ENCODE measurements at places on chromosomes 12 and 14. TPM values are rescaled to one million over a fixed set of nuclear protein-coding genes. Genes with fewer than 3 reads are reported as not detected.
A peak's percentile ranks its signal among the peaks of the same experiment; 100 is the strongest.

Gene AMDHD1
- 0.42 TPM for total RNA-seq

Gene CLEC2B
- not detected for total RNA-seq

Gene ESPL1
- total RNA-seq = 43.2 TPM

DNA sequence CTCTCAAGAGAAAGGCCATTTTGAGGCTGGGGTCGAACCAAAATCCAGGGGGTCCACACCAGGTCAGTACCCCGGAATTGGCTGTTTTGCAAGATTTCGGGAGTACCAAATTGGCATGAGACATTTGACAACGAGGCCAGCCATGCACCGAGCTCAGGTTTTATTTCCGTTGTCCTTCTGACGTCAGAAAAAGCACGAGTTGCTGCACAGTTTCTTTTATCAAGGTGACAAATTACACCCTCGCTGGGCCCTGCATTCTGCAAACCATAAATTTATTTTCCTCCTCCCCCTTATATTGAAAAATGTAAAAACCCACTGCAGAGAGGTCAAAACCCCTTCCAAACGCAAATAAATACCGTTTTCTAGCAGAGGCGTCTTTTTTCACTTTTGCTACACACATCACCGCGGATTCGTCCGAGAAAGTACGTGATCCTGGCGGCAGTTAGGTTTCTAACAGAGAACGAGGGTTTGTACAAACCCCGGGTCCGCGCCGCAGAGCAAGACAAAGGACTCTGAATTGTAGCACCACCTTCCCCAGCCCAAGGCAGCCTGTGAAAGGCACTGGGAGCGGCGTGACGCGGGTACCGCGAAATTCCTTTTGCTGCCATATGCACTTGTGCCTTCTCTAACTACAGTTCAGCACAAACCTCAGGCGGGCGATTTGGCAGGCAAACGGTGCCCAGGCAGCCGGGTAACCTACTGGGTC is 1.8 kb downstream of the SLC38A1 start:
- H3K27ac ChIP-seq = no peak overlapping the region
- peak; percentile 72 for DNase-seq
- H3K27me3 ChIP-seq = no peaks in the 10 kb centered on the region
- H3K4me1 ChIP-seq = peaks cover 12% of the 10 kb centered on the region

- H3K27ac ChIP-seq = no peak overlapping the region
- no peak overlapping the region for H3K4me3 ChIP-seq
- H3K27me3 ChIP-seq = no peaks in the 10 kb centered on the region
- no peak for DNase-seq
- peaks cover 2% of the 10 kb centered on the region for H3K4me1 ChIP-seq
- no peaks in the 10 kb centered on the region for H3K36me3 ChIP-seq
Observed at GRCh38 chr12:84607170-84607819, 305.3 kb downstream of the SLC6A15 start.

GRCh38 chr14:48243900-48244299 is 568.5 kb upstream of the MDGA2 start:
- DNase-seq = no peak
- H3K27ac ChIP-seq = no peak overlapping the region
- H3K4me3 ChIP-seq = no peak overlapping the region
- peaks cover 22% of the 10 kb centered on the region for H3K36me3 ChIP-seq
- no peaks in the 10 kb centered on the region for H3K4me1 ChIP-seq

GRCh38 chr14:25007832-25008231 is 42.1 kb downstream of the STXBP6 start:
- H3K36me3 ChIP-seq = no peaks in the 10 kb centered on the region
- H3K4me1 ChIP-seq = peaks cover 5% of the 10 kb centered on the region
- no peak for DNase-seq
- H3K27me3 ChIP-seq = no peaks in the 10 kb centered on the region

DNA sequence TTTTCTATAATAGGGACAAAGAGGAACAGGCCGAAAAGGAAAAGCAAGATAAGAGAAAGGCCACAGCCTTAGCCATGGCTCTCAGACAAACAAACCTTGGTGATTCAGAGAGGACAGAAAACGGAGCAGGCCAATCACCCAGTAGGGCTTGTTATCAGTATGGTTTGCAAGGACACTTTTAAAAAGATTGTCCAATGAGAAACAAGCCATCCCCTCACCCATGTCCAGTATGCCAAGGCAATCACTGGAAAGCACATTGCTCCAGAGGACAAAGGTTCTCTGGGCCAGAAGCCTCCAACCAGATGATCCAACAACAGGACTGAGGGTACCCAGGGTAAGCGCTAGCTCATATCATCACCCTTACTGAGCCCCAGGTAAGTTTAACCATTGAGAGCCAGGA is 243.8 kb upstream of the BTG1 start:
- no peak overlapping the region for H3K4me3 ChIP-seq
- no peaks in the 10 kb centered on the region for H3K27me3 ChIP-seq
- H3K4me1 ChIP-seq = no peaks in the 10 kb centered on the region
- peaks cover 37% of the 10 kb centered on the region for H3K36me3 ChIP-seq
- no peak overlapping the region for H3K27ac ChIP-seq
- DNase-seq = no peak

Gene SIX1
- 0.17 TPM for total RNA-seq

Gene PDE3A
- total RNA-seq = 3.0 TPM

DNA sequence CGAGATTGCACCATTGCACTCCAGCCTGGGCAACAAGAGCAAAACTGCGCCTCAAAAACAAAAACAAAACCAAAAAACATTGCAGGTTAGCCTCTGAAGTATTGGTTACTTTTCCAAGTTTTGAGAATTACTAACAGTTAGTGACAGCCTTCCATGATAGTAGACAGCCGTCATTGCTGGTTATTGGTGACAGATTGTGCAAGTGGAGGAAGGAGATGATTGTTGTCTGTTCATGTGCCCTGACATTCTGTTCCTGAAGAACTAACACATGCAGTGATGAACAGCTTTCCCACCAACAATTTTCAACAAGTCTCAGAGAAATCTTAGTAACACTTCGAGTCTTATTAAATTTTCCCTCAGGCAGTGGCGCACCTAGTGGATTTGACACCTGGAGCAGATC is 89.3 kb upstream of the NAP1L1 start:
- no peaks in the 10 kb centered on the region for H3K36me3 ChIP-seq
- no peaks in the 10 kb centered on the region for H3K27me3 ChIP-seq
- H3K4me1 ChIP-seq = no peaks in the 10 kb centered on the region
- DNase-seq = no peak

Gene HSPB8
- 3.0 TPM for total RNA-seq

DNA sequence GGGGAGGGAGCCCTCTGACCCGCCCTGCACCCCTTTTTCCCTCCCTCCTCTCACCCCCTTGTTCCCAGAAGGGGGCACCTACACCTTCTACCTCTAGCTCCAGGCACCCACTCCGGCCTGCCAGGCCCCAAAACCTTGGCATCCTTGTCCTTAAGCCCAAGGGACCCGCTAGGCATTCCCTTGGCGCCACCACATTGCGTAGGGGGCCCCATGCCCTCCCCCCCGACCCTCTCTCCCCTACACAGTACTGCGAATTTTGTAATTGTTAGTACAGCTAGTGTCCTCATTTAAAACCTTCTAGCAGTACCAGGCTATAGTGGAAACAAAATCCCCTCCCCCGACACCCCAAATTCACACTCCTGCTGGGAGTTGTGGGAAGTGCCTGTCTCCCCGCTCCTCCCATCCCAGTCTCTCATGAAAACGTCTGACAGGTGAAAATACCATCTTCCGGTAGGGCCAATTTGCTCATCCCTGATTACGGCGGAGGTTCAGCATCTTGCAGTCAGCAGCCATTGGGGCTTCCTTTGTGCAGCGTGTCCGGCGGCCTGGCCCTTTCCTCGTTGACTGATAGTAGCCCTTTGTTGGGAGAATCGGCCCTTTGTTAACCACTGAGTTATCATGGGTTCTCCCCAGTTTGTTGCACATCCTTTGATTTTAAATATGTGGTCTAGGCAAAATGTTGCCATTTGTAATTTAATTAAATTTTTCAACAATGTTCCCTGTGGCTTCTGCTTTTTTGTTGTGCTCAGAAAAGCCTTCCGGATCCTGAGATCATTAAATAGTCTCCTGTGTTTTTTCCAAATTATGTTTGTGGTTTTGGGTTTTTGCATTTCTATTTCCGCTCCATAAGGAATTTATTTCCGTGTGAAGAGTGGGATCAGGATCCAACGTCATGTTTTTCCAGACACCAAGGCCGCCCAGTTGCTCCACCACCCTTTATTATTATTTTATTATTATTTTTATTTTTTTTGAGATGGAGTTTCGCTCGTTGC is 7.9 kb upstream of the CEP170B start:
- H3K27ac ChIP-seq = no peak overlapping the region
- H3K27me3 ChIP-seq = no peaks in the 10 kb centered on the region
- H3K4me1 ChIP-seq = no peaks in the 10 kb centered on the region
- H3K4me3 ChIP-seq = no peak overlapping the region

DNA sequence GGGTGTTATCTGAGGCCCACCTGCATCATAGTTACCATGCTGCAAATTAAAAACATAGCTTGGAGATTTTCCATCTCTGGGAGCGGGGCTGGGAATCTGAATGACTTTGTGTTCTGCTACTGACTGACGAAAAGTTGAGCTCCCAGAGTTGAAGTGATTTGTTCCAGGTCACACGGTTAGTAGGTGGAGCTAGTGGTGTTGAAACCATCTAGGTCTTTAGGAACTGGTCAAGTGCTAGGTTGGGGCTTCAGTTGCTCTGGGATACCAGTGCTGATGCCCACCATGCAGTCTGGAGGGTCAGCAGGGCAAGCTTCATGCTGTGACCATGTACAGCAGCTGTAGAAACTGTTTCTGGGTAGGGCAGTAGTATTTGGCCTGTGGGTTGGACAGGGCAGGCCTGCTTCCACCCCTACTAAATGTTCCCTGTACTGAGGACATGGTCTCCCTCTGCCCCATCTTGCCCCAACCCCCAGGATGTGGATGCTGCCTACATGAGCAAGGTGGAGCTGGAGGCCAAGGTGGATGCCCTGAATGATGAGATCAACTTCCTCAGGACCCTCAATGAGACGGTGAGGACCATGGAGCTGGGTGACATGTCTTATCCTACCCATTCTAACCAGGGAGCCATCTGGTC is 5.3 kb downstream of the KRT7 start:
- H3K36me3 ChIP-seq = peaks cover 2% of the 10 kb centered on the region
- H3K4me1 ChIP-seq = peaks cover 10% of the 10 kb centered on the region
- no peak overlapping the region for H3K27ac ChIP-seq
- H3K27me3 ChIP-seq = no peaks in the 10 kb centered on the region
- 0 out of 3 replicates have a peak overlapping the region, but pooled peaks have one; percentile 14 for H3K4me3 ChIP-seq

GRCh38 chr12:94372461-94372860 is 87.2 kb downstream of the CEP83 start:
- no peak for DNase-seq
- H3K36me3 ChIP-seq = peaks cover 6% of the 10 kb centered on the region
- H3K27me3 ChIP-seq = no peaks in the 10 kb centered on the region
- H3K4me3 ChIP-seq = no peak overlapping the region
- no peak overlapping the region for H3K27ac ChIP-seq
- H3K4me1 ChIP-seq = no peaks in the 10 kb centered on the region

Gene PSMB5
- total RNA-seq = 252 TPM

DNA sequence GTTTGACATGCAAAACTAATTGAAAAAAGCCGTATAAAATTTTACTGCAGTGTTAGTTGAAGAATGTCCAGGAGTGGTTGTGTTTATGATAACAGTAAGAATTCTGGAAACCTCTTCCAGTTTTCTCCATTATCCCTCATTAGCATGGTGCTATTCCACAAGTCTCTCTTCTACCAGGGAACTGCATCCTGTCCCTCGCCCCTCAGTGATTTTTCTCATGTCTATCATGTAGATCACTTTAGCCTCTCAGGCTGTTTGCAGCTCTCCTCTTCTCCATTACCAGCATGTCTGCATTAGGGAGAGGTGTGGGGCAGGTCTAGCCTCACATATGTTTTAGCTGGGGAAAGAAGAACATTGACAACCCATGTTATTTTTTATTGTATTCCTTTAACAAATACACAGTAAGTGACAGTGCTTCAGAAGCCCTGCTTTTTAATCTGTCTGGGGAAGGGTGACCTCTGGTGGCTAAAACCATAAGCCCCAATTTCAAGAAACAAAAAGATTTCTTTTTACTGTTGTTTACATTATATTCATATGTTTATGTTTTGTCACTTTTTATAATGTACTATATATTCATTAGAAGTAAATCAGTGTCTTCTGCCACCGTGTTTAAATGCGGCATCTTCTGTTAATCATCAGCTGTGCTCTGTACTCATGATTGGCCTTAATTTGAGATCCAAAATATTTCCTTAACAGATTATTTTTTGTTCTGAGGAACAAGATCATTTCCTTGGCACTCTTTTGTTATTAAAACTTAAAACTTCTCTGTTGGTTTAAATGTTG is 70.7 kb downstream of the RASSF8 start:
- no peaks in the 10 kb centered on the region for H3K4me1 ChIP-seq
- H3K27ac ChIP-seq = no peak overlapping the region
- no peak overlapping the region for H3K4me3 ChIP-seq
- no peaks in the 10 kb centered on the region for H3K36me3 ChIP-seq
- no peak for DNase-seq

DNA sequence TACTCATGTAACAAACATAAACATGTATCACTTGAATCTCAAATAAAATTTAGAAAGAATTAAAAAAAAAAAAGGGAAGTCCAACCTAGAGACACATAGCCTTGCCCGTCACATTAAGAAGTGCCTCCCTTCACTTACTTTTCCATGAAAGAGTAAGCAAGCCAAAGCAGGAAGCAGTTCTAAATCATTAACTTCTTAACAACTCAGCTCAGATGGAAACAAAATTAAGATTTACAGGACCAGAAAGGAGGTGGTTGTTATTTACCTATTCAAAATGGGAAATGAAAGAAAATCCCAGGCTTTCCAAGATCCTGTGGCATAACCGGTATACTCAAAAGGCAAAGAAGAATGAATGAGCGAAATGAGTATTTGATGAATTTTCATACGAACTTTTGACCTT is 258.6 kb upstream of the DCN start:
- H3K27ac ChIP-seq = no peak overlapping the region
- H3K36me3 ChIP-seq = no peaks in the 10 kb centered on the region
- no peaks in the 10 kb centered on the region for H3K4me1 ChIP-seq
- DNase-seq = no peak

DNA sequence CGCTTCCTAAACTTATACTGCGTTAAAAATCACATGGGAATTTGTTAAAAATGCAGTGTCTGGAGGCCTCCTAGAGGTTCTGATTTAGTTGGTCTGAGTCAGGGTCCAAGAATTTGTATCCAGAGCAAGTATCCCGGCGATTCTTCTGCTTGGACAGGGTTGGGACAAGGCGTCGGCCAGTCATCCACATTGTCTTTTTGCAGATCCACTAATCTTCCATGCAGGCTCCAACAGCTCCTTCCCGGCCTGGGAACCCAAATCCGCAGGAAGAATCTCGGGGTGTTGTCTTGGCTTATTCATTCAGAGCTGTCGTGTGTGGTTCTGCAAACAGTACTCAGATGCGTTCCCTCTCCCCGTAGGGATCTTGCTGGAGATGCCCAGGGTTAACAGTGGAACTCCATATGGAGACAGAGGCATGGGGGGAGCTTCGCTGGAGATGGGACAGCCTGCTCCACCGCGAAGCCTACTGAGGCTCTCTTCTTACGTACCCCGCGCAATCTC is 25.3 kb downstream of the GPRC5D start:
- DNase-seq = no peak
- H3K36me3 ChIP-seq = peaks cover 6% of the 10 kb centered on the region
- no peaks in the 10 kb centered on the region for H3K27me3 ChIP-seq
- H3K4me3 ChIP-seq = no peak overlapping the region

Gene RBP5
- total RNA-seq = 2.1 TPM

GRCh38 chr12:3622021-3622821 is 130.7 kb downstream of the CRACR2A start:
- H3K27ac ChIP-seq = no peak overlapping the region
- DNase-seq = no peak
- H3K27me3 ChIP-seq = no peaks in the 10 kb centered on the region
- no peak overlapping the region for H3K4me3 ChIP-seq
- no peaks in the 10 kb centered on the region for H3K36me3 ChIP-seq

Gene TBX5
- total RNA-seq = not detected

Gene BTG1
- 32.0 TPM for total RNA-seq
